ENCODE measurements at places on chromosomes 2 and 18. TPM values are rescaled to one million over a fixed set of nuclear protein-coding genes. Genes with fewer than 3 reads are reported as not detected.

ZNF385B gene
- total RNA-seq = 0.08 TPM

DNA sequence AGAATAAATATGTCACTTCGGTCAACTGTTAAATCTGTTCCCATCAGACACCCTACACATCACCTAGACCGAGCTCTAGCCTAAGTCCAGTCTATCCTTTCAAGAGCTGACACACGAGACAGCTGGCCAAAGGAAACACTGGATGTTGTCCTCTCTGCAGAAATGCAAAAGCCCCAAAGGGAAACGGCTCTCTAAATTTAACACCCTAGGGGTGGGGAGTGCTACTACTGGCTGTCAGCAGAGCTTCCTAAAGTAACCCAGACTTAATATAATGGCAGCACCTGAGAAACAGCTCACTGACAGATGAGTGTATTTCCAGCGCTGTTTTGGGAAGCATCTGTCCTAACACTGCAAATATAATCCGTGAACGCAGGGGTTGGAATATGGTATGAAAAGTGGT lies 55.6 kb downstream of the CHMP3 start:
- DNase-seq = no peak

INHA gene
- not detected for total RNA-seq

- no peak for DNase-seq
Observed at GRCh38 chr2:120379916-120380893, 34.3 kb downstream of the INHBB start.

SCN3A gene
- total RNA-seq = not detected

QPCT gene
- total RNA-seq = 7.0 TPM

KYNU gene
- total RNA-seq = 1.1 TPM

DNA sequence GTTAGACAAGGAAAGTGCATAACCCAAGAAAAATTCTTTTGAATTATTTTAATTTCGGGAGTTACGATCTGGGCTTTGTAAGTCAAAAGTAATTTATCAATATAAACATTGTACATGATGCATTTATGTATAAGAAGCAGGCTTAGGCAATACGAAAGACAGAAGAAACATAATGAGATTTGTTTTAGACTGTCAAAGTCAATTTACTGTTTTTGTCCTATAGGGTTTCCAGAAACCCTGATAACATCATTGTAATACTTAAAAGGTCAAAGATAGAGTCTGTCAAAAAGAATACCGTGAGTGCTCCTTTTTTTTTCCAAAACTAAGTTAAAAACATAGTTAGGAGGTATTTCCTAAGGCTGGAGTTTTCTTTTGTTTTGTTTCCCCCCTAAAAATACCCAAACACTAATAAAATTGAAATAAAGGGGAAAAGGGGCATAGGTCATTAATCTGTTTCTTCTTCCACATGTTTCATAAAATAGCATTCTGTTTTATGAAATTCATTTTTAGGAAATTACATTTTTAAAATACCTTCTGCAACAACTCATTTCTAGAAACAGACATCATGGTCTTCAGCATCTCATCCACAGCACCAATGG lies 16.1 kb downstream of the C1D start:
- no peak for DNase-seq

DNA sequence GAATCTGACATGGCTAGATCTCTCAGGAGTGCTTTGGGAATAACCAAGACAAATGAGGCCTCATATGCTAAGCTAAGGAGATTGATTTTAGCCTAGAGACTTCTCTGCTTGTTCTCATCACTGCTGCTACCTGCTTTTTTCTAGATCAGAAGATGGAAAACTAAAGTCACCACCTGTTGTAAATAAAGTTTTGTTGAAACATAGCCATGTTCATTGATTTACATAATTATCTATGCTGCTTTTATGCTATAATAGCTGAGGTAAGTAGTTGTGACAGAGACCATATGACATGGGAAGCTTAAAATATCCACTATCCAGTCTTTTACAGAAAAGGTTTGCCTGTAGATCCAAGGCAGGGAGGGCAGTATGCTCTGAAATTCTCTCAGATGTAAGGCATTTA lies 46.1 kb upstream of the CYP26B1 start:
- no peak for DNase-seq

GRCh38 chr2:75113231-75113869 lies 86.0 kb downstream of the TACR1 start:
- DNase-seq = no peak

CRYGD gene
- not detected for total RNA-seq

PAIP2B gene
- total RNA-seq = 1.1 TPM

TGFA gene
- 0.33 TPM for total RNA-seq

GRCh38 chr2:21263622-21264021 lies 139.9 kb downstream of the TDRD15 start:
- DNase-seq = no peak

DNER gene
- not detected for total RNA-seq

ATIC gene
- 345 TPM for total RNA-seq

DNA sequence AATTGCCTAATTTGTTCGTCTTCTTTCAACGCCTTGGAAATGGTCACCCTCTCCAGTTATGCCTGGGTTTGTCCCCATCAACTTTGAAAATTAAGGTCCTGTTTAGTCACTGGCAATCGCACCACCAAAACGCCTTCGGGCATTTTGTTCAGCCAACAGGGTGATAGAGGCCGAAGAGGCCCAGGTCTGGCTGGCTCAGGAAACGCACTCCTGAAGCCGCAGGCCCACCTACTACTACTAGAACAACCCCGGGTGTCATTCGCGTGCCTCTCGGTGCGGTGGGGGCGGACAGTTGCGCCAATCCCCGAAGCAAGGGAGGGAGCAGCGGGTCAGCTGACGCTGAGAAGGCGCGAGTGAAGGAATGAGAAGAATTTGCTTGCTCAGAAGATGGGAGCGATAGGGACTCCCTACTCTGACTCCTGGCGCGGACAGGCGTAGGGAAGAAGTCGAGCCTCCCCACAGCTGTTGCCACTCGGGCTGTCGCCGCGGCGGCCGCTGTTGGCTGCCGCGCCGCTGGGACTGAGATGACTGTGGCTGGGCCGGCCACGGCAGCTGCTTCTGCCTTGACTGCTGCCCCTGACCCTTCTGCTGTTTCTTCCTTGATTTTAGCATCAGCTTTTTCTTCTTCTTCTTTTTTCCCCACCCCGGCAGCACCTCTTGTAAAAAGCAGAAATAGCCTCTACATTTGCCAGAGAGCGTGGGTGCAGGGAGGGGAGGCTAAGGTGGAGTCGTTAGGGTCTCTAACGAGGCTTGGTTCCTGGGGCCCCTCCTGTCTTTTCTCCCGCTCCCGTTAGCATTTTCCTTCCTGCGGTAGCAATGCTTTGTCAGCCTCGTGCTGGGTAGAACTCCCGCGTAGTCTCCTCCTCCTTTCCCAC lies 387.6 kb downstream of the FIGN start:
- no peak for DNase-seq

RFX8 gene
- total RNA-seq = not detected

DNA sequence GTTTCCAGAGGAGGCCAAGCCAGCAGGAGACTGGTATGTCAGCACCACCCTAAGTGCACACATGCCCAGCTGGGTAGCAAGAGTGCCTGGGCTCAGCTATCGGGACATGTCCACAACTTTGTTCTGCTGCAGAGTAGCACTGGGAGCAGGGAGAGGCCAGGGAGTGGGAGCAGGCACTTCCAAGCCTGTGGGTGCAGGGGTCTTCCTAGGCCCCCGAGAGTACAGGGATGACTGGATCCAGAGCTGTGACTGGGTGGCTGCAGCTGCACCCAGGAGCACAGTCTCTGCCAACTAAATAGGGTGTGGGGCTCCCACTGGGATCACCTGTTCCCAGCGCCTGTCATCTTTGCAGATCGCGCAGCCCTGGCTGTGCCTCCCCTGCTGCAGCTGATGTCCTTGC lies 256.0 kb upstream of the HNMT start:
- no peak for DNase-seq

ASB3 gene
- total RNA-seq = 11.5 TPM

Data from activated T-cell treated with anti-CD3 and anti-CD28 coated beads, Interleukin-2, amount 50 U/mL, for 4 hours (primary cell).